ENCODE measurements at places on chromosomes 7 and 10.
A peak's percentile ranks its signal among the peaks of the same experiment; 100 is the strongest.

DNA sequence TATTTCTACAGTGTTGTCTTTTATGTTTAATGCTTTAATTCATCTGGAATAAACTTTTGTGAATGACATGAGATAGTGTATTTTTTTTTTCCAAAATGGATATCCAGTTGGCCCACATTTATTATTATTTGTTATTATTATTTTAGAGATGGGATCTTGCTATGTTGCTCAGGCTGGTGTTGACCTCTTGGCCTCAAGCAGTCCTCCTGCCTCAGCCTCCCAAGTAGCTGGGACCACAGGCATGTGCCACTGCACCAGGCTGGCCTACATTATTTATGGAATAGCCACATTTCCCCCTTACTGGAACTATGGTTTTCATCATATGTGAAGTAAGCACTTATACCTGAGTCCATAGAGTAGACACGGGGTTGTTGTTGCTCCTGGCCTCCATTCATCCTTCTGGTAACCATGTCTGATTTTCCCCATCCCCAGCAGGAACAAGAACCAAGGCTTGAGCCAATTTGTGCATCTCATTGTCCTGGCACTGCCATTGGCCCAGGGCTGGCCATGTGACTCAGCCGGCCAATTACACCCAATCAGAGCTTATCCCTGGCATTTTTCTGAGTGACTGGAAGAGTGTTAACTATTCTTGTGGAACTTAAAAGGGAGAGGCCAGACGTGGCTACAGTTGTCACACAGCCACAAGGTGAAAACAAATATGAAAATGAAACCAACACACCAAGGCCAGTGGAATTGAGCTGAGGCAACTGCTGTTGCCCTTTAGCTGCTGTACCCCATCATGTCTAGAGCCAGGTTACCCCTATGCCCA, 23.1 kb downstream of the PRF1 start:
- DNase-seq = no peak

- DNase-seq = no peak
Observed at GRCh38 chr10:73494877-73495225, 973 bp downstream of the PPP3CB start.

- DNase-seq = peak; percentile 78
Observed at GRCh38 chr10:59098831-59099452, 77.5 kb upstream of the PHYHIPL start.

GRCh38 chr7:50591480-50592438, 26.6 kb upstream of the DDC start:
- no peak for DNase-seq

DNA sequence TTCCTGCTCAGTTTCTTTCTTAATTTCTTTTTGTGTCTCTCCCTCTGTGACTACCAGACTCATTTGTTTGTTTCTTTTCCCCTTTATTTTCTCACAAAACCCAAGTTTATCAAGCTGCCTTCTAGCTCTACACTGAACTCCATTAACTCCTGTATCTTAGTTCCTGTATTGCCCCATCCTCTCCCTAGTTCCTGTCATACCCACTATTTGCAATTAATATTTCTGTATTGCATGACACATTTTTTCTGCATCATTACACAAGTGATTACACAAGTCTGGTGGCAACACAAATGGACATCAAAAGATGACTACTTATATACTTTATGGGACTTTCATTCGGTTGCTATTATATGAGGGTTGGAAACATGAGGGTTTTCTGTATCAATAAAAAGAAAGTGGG, 26.9 kb upstream of the OR9A4 start:
- DNase-seq = no peak

DNA sequence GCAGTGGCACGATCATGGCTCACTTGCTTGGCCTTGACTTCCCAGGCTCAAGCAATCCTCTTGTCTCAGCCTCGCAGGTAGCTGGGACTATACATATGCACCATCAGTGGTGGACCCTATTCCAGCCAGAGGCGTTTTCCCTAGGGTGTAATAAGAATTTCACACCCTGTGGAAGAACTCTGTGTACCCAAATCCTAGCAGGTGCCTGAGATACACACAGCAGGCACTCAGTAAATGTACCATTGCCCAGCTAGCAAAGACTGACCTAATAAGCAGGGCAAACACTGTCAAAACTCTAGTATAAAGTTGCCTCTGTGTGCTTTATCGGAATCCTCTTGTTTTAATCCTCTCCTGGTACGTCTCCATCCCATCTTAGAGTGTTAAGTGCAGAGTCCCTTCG, 33.7 kb upstream of the BHLHA15 start:
- DNase-seq = no peak

- no peak for DNase-seq
Observed at GRCh38 chr7:80027611-80028173, 106.9 kb upstream of the GNAI1 start.

DNA sequence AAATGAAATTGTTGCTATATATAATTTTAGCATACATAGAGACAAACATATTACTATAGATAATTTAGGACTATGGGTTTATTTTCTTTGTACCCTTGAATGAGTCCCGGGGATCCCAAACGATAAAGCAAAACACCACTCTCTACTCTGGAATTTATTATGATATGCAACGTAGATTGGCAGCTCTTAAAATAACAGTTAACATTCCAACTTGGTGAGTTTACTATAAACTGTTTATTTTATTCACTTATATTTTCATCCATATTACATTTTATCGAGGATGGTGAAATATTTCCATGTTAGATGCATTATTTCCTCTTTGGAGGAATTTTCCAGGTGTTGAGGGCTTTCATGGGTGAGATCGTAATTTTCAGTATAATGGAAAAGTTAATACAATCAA, 138.7 kb upstream of the DGKB start:
- no peak for DNase-seq

- DNase-seq = no peak
Observed at GRCh38 chr10:27659786-27660185, 85.8 kb downstream of the MKX start.

DNA sequence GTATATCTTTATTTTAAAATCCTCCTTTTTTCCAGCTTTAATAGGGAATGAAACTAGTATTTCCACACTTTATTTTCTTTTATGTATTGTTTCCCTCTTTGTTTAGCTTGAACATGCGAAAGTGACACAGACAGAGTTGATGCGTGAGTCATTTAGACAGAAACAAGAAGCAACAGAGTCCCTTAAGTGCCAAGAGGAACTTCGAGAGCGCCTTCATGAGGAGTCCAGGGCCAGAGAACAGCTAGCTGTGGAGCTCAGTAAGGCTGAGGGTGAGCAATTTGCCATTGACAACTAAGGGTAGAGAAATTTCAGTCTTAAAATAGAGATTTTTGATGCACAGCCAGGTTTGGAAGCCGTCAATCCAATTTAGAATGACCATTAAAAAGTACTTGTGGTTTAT, 73.1 kb downstream of the CYP51A1 start:
- no peak for DNase-seq

- no peak for DNase-seq
Observed at GRCh38 chr10:13648425-13648824, 61.7 kb downstream of the PRPF18 start.

- DNase-seq = no peak
Observed at GRCh38 chr7:28697913-28698563, 260.1 kb downstream of the TRIL start.

GRCh38 chr7:81715984-81716588, 53.8 kb downstream of the HGF start:
- DNase-seq = no peak

DNA sequence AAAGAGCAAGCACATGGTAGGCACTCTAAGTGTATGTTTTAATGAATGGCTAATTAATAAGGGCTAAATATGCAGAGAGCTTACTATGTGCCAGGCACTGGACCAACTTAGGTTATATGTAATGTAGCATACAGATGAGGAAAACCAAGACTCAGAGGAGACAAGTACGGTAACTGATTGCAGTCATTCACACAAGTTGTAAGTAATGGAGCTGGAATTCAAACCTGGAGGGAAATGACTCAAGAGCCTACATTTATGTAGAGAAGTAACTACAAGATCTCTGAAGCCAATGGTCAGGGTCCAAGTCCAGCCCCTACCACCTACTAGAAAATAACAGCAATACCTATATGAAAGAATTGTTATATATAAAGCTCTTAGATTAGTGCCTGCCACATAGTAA, 97.3 kb upstream of the KCNIP2 start:
- no peak for DNase-seq

DNA sequence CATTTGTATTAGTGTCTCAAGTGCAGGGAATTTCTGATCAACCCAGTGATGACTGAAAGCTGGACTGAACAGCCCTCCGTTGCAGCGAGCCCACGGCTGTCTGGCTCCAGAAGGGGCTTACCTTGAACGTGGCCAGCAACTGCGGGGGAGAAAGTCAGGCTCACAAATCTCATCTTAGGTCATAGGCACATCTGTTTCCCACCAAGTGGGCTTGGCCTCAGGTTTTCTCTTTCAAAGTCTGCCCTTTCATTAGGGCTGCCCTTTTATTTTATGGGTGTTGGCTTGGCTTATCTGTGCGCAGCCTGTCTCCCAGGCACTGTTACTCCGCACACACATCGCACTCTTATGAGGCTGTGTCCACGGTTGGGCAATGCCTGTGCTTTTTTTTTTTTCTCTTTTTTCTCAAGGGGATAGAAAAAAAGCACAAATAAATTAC, 178.0 kb downstream of the JCAD start:
- no peak for DNase-seq

DNA sequence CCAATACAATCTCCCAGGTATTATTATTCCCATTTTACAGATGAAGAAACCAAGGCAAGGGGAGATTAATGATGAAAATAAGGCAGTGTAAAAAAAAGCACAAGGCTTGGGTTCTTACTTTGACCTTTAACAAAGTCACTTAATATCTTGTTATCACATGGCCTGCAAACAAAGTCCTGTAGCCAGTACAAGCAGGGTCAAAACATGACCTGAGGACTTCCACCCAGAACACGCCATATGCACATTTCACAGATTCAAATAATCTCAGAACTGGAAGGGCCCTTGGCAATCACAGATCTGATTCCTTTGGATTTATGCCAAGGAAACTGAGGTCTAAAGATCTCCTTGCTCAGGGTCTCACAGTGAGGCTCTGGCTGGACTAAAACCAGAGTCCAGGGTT, 162.1 kb downstream of the KCNMA1 start:
- no peak for DNase-seq

DNA sequence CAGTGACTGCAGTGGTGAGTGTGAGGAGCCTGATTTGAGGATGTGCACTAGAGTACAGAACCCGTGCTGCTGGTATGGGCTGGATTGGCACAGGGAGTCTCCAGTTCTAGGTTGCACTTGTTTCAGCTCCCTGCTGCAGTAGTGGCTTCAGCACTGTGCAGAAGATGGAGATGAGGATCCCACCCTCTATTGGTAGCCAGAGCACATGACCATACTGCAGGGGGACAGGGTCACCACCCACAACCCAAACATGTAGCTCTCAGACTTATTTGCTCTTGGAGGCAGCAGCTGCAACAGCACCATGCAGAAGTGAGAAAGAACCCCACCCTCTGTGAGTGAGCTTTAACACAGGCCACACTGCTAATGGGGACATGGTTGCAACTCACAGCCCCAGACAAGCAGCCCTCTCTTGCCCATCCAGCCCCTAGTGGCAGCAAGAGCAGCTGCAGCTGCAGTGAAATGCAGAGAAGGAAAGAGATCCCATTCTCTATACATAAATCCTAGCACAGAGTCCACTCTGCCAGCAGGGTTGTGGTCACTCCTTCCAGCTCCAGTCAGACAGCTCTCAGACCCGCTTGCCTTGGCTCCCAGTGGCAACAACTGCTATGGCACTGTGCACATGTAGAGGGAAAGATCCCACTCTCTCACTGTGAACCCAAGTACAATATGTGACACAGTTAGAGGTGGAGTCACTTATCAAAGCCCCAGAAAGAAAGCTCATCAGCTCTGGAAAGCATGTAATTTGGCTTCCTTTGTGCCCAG, 51.4 kb upstream of the SCIN start:
- DNase-seq = peak; percentile 1

- no peak for DNase-seq
Observed at GRCh38 chr10:17179002-17179401, 22.5 kb downstream of the TRDMT1 start.

DNA sequence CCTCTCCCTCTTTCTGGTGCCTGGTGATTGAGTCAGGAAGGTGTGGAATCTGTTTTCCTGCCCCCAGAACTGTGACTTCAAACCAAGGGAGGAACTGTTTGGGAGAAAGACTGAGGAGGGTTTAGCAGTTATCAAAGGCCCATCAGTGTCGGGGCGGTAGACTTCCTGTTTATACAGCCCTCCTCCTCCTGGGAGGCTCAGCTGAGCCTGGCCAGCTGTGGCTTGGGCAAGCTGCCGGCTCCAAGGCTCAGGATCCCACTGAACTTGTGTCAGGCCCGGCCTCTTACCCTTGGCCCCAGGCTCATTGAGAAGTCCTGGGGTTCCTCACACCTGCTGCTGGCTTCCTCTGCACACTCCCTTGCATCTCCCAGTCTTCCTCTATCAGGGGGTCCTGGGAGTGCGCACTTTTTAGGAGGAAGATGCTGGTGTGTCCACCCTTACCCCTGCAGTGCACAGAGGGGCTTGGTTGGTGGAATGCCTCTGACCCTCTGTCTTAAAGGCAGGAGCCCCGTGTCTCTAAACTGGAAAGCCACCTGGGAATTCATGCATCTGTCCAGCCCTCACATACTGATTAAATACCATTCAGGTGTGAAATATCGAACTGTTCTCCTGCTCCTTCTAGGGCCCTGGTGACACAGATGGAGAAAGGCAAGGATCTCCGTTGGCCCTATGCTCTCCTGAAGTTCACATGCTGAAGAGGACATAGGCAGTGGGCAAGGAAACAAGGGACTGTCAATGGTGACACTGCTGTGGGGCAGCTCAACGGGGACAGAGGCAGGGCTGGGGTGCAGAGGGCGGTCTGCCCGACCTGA, 32.4 kb downstream of the CXCL12 start:
- DNase-seq = no peak

DNA sequence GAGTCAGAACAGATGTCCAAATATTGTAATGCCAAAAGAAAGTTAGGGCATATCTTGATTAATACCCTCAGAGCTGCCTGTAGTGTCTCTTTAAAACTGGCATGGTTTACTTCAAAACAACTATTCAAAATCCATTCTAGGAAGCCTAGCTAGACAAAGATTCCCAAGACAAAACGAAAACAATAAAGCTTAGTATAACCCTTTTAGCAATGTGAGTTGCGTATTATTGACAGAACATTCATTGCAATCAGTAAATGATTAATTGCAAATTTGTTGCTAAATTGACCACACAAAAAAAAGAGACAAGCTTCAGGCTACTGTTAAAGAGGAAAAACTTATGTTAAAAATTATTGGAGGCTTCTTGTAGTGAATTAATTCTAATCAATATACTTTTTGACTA, 406.9 kb downstream of the DGKB start:
- DNase-seq = no peak

- no peak for DNase-seq
Observed at GRCh38 chr10:76738991-76739390, 898.6 kb downstream of the KCNMA1 start.

GRCh38 chr10:125009661-125010161, 67.8 kb downstream of the ZRANB1 start:
- no peak for DNase-seq

- DNase-seq = no peak
Observed at GRCh38 chr7:30817371-30817767, 46.2 kb downstream of the MINDY4 start.

Measured in HFF-Myc (cell line).